ENCODE measurements at places on chromosomes 4 and X. TPM values are rescaled to one million over a fixed set of nuclear protein-coding genes. Genes with fewer than 3 reads are reported as not detected.

- H3K36me3 ChIP-seq, result no peaks in the 10 kb centered on the region
- H3K27me3 ChIP-seq, result peaks cover 3% of the 10 kb centered on the region
- H3K27ac ChIP-seq, result no peak overlapping the region
Observed at GRCh38 chr4:4968161-4968725, 51.0 kb downstream of the CYTL1 start.

DNA sequence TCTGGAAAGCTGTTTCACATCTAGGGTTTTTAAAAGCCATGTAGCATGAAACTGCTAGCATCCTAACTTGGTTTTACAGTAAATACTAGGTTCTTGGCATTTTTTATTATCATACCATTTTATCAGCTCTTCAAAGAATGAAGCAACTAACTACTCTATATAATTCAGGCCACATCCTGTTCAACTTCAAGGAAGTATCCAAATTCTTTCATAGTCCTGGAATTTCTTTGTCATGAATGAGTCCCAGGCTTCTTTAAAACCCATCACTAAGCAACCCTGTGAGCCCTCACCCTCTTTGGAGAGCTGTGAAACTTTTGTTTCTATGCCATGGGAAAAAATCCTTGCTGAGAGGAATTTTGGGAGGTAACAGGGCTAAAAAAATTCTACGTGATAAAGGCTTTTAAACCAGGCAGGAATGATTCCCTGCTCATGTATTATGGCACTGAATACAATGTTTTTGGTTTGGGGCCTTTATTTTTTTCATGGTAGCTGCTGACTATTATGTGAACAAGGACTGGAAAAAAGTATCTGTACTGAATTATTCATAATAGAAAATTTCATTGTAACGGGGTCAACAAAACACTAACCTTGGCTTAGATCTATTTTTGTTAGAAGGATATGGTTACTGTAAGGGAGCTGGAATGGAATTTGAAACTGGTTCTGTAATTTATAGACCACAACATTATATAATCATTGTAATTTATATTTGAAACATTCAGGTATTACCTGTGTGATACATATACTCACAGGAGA, 164.9 kb downstream of the DCTD start:
- H3K4me1 ChIP-seq, result no peaks in the 10 kb centered on the region
- H3K36me3 ChIP-seq, result no peaks in the 10 kb centered on the region
- DNase-seq, result peak; percentile 95
- H3K27me3 ChIP-seq, result no peaks in the 10 kb centered on the region

GRCh38 chr4:2510351-2511259, 25.8 kb upstream of the FAM193A start:
- no peak overlapping the region for H3K27ac ChIP-seq
- no peaks in the 10 kb centered on the region for H3K4me1 ChIP-seq
- no peaks in the 10 kb centered on the region for H3K27me3 ChIP-seq
- H3K4me3 ChIP-seq, result no peak overlapping the region
- peaks cover 25% of the 10 kb centered on the region for H3K36me3 ChIP-seq
- DNase-seq, result no peak

DNA sequence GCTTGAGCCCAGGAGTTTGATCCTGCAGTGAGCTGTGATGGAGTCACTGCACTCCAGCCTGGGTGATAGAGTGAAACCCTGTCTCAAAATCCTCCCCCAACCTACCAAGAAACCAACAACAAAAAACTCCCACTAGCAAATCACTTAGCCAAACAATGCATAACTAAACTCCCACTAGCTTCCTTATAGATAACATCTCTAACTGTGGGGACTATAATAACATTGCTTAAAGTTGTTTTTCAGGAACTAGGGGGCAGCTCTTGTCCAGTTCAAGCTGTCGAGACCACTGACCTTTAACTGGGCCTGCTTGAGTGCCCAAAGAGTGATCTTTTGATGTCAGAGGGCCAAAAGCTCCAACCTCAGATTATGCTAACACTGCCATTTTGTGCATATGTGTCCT, 81.7 kb downstream of the FREM3 start:
- H3K36me3 ChIP-seq, result no peaks in the 10 kb centered on the region
- no peak overlapping the region for H3K4me3 ChIP-seq
- no peaks in the 10 kb centered on the region for H3K4me1 ChIP-seq
- no peaks in the 10 kb centered on the region for H3K27me3 ChIP-seq
- H3K27ac ChIP-seq, result no peak overlapping the region

GRCh38 chrX:95733426-95733825, 951.2 kb upstream of the DIAPH2 start:
- no peaks in the 10 kb centered on the region for H3K4me1 ChIP-seq
- no peak for DNase-seq
- H3K27me3 ChIP-seq, result no peaks in the 10 kb centered on the region
- no peaks in the 10 kb centered on the region for H3K36me3 ChIP-seq

GRCh38 chrX:68878977-68879645, 50.3 kb downstream of the EFNB1 start:
- no peak overlapping the region for H3K27ac ChIP-seq
- H3K27me3 ChIP-seq, result no peaks in the 10 kb centered on the region
- no peaks in the 10 kb centered on the region for H3K4me1 ChIP-seq
- DNase-seq, result no peak
- H3K4me3 ChIP-seq, result no peak overlapping the region

- H3K36me3 ChIP-seq, result no peaks in the 10 kb centered on the region
- H3K4me3 ChIP-seq, result no peak overlapping the region
- H3K27me3 ChIP-seq, result no peaks in the 10 kb centered on the region
- no peaks in the 10 kb centered on the region for H3K4me1 ChIP-seq
- H3K27ac ChIP-seq, result no peak overlapping the region
Observed at GRCh38 chrX:23127586-23127985, 127.8 kb downstream of the DDX53 start.

DNA sequence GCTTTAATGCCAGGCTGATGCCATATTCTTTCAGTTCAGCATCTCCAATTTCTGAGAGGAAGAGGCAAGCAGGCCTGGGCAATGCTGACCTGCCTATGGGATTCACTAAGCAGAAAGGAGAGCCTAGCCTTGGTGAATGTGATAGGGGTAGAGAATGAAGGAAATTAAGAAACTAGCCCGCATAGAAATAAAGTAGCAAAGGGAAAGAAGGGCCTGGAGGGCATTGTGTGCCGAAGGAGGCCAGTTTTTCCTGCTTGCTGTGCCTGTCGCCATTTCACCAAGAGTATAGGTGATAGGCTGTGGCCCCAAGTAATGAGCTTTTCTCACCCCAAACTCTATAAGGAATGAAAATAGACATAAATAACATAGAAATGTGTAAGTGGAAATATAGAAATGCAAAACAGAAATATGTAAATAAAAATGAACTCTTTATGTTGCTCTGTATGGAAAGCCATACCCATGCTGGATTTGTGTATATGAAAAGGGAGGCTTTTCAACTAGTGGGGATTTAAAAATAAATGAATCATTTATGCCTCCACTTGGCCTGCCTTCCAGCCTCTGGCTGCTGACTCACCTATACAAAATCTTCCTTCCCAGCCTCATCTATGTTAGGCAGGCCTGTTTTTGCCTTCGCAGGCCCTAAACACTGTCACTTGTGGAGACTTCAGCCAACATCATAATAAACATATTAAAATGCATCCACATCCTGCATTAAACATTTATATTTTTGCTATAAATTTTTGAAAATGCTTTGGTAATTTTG, 5.1 kb upstream of the OCRL start:
- no peak overlapping the region for H3K27ac ChIP-seq
- no peaks in the 10 kb centered on the region for H3K27me3 ChIP-seq
- H3K4me3 ChIP-seq, result no peak overlapping the region
- no peaks in the 10 kb centered on the region for H3K36me3 ChIP-seq
- DNase-seq, result peak; percentile 52

DNA sequence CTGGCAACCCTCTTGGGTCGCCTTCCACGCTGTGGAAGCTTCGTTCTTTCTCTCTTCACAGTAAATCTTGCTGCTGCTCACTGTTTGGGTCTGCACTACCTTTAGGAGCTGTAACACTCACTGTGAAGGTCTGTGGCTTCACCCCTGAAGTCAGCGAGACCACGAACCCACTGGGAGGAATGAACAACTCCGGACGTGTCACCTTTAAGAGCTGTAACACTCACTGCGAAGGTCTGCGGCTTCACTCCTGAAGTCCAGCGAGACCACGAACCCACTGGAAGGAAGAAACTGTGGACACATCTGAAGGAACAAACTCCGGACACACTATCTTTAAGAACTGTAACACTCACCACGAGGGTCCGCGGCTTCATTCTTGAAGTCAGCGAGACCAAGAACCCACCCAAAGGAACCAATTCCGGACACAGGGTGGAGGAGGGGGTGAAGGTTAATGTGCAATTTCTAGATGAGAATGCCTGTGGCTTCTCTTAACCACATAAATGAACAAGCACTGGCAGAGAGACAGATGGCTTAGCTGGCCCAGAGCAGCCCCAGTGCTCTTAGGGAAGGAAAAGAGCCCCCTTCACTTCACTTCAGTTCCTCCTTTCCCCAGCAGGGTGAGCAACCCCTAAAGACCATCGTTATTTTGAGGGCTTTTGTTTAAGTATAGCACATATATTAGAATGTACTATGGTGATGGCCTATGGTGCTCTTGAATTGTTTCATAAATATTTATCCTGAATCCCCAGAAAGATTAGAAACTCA, 73.0 kb downstream of the LUZP4 start:
- H3K4me3 ChIP-seq, result no peak overlapping the region
- no peaks in the 10 kb centered on the region for H3K4me1 ChIP-seq
- H3K27ac ChIP-seq, result no peak overlapping the region

DNA sequence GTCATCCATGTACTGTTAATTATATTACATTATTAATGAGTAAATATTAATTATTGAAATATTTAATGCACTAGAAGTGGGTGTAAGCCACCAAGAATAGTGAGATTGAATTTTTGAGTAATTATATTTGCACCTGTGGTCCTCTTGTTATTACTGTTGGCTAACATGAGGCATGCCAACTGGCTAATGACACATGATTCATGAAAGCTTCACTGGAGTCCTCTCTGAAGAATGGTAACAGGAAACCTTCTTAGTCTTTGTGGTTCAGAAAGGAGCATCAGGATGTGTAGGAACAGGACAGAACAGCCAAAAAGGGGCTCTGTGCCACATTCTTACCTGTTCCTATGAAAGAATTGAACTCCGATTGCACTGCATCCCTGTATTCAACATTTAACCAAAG, 65.2 kb downstream of the SLC4A4 start:
- peaks cover 2% of the 10 kb centered on the region for H3K4me1 ChIP-seq
- H3K27me3 ChIP-seq, result no peaks in the 10 kb centered on the region
- no peak overlapping the region for H3K4me3 ChIP-seq
- no peaks in the 10 kb centered on the region for H3K36me3 ChIP-seq
- DNase-seq, result peak; percentile 28
- H3K27ac ChIP-seq, result no peak overlapping the region

DNA sequence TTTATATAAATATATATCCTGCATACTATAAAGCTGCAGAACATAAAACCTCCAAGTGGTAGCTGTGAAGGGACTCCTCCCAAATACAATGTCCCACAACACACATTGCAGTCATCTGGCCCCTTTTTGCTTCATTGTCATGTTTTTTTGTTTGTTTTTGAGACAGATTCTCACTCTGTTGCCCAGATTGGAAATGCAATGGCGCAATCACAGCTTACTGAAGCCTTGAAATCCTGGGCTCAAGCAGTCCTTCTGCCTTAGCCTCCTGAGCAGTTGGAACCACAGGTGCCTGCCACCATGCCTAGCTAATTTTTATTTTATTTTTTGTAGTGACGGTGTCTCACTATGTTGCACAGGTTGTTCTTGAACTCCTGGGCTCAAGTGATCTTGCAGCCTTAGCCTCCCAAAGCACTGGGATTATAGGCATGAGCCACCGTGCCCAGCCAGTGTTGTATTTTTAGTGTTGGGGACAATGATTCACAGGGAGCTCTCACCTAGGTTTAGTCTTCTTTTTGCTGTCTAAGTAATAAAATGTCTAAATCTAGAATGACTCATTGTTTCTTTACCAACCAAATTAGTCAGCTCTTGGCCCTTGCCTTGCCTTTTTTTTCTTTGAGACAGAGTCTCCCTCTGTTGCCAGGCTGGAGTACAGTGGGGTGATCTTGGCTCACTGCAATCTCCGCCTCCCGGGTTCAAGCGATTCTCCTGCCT, 24.0 kb upstream of the XIAP start:
- no peak overlapping the region for H3K27ac ChIP-seq
- no peaks in the 10 kb centered on the region for H3K27me3 ChIP-seq
- no peaks in the 10 kb centered on the region for H3K36me3 ChIP-seq
- no peaks in the 10 kb centered on the region for H3K4me1 ChIP-seq

- H3K36me3 ChIP-seq, result no peaks in the 10 kb centered on the region
- no peak overlapping the region for H3K4me3 ChIP-seq
- peak; percentile 79 for DNase-seq
- no peaks in the 10 kb centered on the region for H3K27me3 ChIP-seq
Observed at GRCh38 chr4:102439236-102439614, 61.9 kb upstream of the NFKB1 start.

DNA sequence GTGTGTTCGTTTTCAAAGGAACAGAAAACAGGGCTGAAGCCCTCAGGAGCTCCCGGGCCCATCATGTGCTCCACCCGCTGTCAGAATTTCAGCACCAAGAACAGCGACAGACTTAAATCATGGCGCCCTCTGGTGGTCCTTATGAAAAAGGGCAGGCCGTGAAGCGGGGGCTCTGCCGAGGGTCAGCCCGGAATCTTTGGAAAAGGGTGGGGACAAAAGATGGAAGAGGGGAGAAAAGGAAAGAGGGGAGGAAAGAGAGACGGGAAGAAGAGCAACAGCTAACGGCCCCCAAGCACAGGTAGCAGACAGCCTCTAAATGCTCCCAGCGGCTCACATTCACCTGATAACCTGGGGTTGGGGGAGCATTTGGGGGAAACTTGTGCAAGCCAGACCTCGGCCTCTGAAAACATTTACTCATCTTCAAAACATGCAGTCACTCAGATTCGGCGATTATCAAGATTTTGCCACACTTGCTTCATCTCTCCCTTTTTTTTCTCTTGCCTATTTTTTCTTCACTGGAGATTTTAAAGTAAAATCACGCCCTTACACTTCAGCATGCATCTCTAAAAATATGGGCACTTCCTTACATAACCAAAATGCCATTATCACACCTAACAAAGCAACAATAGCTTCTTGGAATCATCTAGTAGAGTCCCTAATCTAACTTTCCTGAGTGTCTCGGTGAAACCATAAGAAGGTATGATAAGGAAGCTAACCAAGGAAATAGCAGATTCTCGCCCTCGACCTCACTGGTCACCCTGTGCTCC, 28.1 kb upstream of the MAN2B2 start:
- H3K27me3 ChIP-seq, result no peaks in the 10 kb centered on the region
- no peaks in the 10 kb centered on the region for H3K4me1 ChIP-seq
- no peak overlapping the region for H3K4me3 ChIP-seq
- no peak overlapping the region for H3K27ac ChIP-seq
- H3K36me3 ChIP-seq, result no peaks in the 10 kb centered on the region

- DNase-seq, result no peak
- H3K27ac ChIP-seq, result peak overlapping the region; percentile 70
- peaks cover 21% of the 10 kb centered on the region for H3K4me1 ChIP-seq
- H3K4me3 ChIP-seq, result no peak overlapping the region
- peaks cover 3% of the 10 kb centered on the region for H3K36me3 ChIP-seq
Observed at GRCh38 chr4:723751-724530, 18.3 kb downstream of the PCGF3 start.

GRCh38 chr4:6892190-6892908, 17.3 kb upstream of the TBC1D14 start:
- peak; percentile 73 for DNase-seq
- no peak overlapping the region for H3K4me3 ChIP-seq
- H3K36me3 ChIP-seq, result no peaks in the 10 kb centered on the region
- H3K27me3 ChIP-seq, result no peaks in the 10 kb centered on the region

- H3K27ac ChIP-seq, result no peak overlapping the region
Observed at GRCh38 chrX:42131856-42132255, 208.5 kb upstream of the CASK start.

HMX1 gene
- polyA plus RNA-seq, result not detected

ZNF711 gene
- 0.42 TPM for polyA plus RNA-seq

NBDY gene
- polyA plus RNA-seq, result 36.3 TPM

GNRHR gene
- polyA plus RNA-seq, result not detected

PHEX gene
- 1.2 TPM for polyA plus RNA-seq

RS1 gene
- polyA plus RNA-seq, result not detected

FGF2 gene
- polyA plus RNA-seq, result 35.2 TPM

Measured in fibroblast of lung (primary cell).